EH (cell line): ENCODE measurements at places on chromosomes 5 and 9.

GRCh38 chr9:114180696-114181606, 25.6 kb downstream of the COL27A1 start:
- DNase-seq: peak; percentile 73

GRCh38 chr5:93990504-93991070, 249.2 kb upstream of the POU5F2 start:
- DNase-seq: no peak

DNA sequence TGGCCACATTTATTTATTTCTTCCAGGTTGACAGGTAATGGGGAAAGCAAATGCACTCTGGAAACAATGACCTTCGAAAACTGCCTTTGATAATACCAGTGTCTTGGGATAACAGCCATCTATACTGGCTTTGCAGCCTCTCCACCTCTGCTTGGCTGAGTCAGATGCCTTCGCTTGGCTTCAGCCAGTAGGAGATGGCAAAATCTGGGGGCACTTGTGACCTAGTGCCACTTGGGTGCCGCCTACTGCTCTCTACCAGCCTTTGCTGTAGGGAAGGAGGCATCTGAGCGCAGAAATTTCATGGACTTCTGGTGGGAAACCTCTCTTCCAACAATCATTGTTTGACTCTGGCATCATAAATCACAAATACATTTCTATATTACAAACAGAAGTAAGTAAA, 21.8 kb downstream of the FYB1 start:
- no peak for DNase-seq

- DNase-seq: no peak
Observed at GRCh38 chr9:22654833-22655232, 208.2 kb downstream of the DMRTA1 start.

DNA sequence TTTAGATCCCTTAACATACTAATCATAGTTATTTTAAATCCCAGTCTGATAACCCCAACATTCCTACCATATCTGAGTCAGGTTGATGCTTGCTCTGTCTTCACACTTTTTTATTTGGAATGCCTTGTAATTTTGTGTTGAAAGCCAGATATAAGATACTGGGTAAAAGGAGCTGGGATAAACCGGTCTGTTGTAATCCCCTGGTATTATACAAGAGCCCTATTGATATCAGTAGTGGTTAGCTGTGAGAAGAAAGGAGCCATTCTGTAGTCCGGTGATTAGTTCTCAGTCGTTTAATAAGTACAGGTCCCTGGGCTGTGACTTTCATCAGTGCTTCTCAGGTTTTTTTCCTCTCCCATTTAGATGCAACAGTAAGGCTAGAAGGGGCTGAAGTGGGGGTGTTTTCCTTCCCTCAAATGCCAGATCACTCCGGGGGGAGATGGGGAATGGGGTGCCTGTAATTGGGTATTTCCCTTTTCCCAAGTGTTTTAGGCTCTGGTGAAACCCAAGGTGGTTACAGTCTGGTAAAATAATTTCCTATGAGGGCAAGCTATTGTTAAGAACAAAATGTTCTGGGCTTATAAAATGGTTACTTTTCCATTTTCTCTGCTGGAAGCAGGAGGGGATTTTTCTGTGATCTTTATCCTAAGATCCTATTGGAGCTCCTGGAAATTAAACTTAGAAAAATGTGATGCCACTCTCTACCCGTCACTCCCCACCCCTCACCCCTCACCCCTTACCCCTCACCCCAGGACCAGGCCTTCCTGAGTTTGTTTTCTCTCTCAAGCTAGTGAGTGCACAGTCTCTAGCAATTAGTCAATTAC, 72.7 kb downstream of the KCNN2 start:
- DNase-seq: no peak

GRCh38 chr9:133075925-133076630, 14.3 kb downstream of the CEL start:
- DNase-seq: peak; percentile 94

DNA sequence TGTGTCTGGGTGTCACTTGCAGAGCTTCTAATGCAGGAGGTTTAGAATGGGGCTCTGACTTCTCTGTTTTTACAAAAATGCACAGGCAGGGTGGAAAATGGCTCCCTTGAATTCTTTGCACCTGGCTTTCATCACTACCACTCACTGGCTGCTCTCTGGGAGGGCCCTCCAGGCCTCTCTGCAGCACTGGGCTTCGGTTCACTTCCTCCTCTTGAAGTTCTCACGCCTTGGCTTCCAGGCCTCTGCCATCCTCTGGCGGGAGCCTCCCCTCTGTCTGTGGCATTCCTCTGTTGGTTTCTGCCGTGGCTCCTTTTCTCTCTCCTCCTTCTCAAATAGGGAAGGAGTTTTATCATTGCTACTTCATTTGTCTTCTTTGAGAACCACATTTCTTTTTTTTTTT, 2.8 kb upstream of the PRLR start:
- DNase-seq: no peak

DNA sequence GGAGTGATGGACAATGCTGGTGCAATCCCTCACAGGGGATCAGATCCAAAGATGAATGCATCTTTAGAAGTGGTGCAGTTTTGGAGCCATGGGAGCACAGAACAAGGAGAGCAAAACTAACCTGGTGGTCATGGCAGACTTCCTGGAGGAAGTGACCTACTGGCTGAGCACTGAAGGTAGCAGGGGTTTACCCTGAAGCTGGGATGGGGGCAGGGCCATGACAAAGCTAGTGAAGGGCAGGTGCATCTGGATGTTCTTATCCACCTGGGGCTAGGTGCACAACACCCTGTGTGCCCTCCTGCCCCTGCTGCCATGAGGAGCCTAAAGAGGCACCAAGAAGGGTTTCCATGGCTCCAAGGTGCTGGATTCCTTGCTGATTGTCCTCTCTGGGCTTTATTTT, 11.5 kb upstream of the PITX1 start:
- DNase-seq: no peak

GRCh38 chr5:138351056-138351455, 1.4 kb upstream of the KDM3B start:
- DNase-seq: peak; percentile 79
